Hippocampal formation (tissue), 2 donors: ENCODE measurements at places on chromosomes 6 and 20.

- peak; percentile 3 for DNase-seq
Measured at GRCh38 chr6:159151266-159151855, 17.8 kb upstream of the FNDC1 start.

- no peak for DNase-seq
Measured at GRCh38 chr6:49790341-49790740, 3.3 kb upstream of the PGK2 start.

- DNase-seq, result no peak
Measured at GRCh38 chr6:68108233-68108835, 526.7 kb upstream of the ADGRB3 start.

DNA sequence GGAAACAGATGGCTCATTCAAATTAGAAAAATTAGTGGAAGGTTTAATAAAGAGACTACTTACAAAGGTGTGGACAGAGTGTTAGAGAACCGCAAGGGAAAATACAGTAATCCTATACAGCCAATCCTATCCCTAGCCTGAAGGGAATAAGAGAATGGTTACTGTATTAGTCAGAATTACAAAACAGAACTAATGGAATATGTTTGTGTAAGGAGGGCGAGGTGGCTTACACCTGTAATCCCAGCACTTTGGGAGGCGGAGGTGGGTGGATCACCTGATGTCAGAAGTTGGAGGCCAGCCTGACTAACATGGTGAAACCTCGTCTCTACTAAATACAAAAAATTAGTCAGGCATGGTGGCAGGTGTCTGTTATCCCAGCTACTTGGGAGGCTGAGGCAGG is 16.3 kb upstream of the TRPC4AP start:
- no peak for DNase-seq

DNA sequence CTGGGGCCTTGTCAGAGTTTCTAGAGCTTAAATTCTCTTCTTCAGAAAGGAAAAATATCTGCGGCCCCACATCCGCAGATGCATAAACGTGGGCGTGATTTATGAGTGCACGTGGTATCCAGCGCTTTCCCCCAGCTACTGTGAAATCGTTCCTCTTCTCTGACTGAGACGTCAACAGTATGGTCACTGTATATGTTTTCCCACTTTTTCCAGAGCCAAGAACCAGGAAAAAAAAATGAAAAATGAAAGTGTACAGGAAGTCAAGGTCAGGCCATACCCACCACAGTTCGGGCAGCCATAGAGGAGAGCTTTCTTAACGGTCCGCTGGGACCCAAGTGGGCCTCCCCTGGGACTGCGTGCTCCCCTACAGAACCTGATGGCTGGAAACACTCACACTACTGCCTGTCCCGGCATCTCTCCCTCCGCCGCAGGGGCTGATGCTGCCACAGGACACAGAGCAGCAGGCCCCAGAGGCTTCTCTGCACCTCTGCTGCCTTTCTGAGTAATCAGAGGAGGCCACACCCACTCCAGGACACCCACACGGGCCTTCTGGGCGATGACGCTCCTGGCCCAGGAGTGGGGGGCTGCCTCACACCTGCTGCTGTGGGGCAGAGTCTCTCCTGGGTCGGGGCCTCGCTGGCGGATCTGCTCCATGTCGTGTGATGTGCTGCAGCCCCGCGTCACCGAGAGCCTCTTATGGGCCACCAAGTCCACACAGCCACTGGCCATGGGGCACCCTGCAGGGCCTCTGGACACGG is 16.4 kb upstream of the STX16 start:
- no peak for DNase-seq

- DNase-seq, result no peak
Measured at GRCh38 chr20:4502756-4503155, 219.0 kb upstream of the PRND start.

DNA sequence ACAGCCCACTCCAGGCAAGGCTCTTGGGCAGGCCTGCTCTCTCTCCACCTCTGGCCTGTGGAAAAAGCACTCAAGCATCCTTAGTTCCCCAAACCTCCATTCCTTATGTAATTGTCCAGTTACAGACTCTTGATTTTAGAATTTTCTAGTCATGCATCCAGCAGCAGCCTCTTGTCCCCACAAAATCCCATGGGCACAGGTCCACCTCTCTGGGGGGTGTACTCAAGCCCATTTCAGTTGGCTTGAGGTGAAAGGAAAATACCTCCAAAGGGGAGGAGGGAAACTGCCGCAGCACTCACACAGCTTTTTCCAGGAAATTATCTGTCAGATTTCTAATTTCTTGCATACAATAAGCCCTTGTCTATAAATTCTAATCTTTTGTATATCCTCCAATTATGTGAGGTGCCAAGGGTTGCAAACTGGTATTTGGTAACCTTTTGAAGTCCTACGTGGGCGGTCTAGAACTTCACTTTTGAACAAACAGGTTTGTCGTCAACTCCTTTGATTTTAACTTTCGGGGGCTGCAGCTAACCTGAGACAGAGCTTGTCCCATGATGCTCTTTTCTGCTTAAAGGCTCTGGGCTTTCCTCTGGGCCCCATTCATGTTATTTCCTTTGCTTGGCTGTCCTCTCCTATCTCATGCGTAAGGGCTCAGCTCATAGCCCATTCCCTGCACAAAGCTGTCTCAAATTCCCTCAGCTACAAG is 104.7 kb upstream of the CEP85L start:
- no peak for DNase-seq

DNA sequence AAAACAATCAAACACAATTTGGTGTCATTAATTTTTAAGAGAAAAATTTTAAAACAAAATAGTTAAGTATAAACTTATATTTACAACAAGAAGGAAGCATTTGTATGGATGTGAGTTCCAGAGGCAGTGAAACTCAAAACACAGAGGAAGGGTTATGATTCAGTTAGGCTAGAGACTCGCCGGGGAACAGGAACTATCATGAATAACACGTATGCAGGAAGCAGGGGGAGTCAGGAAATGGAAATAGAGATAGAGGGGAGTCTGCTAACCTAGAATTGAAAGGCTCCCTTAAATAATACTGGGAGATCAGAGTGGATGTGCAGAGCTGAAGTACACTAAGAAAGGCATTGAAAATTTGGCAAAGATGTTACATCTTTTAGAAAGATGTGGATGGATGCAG is 14.2 kb upstream of the HLA-DRB1 start:
- no peak for DNase-seq

DNA sequence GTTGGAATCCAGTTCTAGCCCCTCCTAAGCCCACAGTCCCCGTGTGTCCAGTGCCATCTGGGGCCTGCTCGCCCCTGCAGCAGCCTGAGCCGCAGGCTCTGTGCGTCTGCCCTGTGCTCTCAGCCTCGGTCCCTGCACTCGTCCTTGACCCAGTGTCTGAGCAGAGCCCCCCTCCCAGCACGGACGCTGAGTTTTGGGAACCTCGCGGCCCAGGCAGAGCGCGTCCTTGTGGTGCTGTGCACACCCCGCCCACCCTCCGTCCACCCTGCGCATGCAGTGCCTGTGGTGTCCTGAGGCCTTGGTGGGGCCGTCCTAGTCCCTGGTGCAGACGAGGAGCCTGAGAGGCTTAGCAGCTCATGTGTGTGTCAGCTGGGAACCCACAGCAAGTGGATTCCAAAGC is 31.6 kb downstream of the OSBPL2 start:
- no peak for DNase-seq

GRCh38 chr20:41524980-41525613 is 93.1 kb downstream of the CHD6 start:
- no peak for DNase-seq

DNA sequence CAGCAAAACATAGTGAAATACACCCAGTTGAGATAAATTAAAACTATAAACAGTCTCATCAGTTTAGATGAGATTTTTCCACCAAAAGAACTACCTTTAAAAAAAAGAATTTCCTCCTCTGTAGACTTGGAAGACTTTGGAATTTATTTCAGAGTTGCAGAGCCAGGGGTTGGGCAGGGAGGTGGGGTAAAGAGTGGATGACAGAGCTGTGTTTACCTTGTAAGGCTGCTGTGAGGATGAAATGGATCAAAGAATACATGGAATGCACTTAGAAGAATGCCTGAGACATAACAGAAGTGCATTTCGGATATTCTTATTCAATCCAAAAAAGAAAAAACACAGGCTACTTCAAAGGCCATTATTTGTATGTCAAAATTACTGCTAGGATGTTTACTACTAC is 6.4 kb upstream of the LY86 start:
- no peak for DNase-seq

- DNase-seq, result no peak
Measured at GRCh38 chr6:15569035-15569995, 93.5 kb downstream of the DTNBP1 start.

GRCh38 chr6:106882601-106883518 is 91.7 kb downstream of the CD24 start:
- DNase-seq, result no peak

DNA sequence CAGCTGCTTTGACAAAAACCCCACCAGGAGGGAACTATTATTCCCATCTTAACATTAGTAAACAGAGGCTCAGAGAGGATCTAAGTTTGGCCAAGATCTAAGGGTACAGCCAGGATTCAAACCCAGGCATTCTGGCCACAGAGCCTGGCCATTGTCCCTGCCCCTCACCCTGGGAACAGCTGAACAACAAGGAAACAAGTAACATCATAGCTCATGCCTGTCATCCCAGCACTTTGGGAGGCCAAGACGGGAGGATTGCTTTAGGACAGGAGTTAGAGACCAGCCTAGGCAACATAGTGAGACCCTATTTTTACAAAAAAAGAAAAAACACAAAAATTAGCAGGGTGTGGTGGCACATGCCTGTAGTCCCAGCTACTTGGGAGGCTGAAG is 27.5 kb downstream of the TOX2 start:
- no peak for DNase-seq

DNA sequence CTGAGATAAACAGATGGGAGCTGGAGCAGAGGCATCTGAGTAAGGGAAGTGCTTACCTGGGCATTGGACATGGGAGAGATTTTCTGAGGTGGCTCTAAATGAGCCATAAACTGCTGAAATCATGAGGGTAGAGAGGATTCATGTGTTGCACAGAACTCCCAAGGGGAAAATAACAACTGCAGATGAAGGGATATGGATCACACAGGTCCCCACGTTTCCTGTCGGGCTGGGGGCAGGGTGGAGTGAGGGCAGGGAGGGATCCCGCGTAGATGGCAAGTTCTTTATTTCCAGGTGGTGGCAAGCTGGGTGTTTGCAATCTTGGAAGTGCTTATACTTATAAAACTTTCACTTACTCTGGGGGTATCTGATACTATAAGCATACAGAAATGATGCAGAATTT is 422.6 kb upstream of the FLRT3 start:
- no peak for DNase-seq

- DNase-seq, result no peak
Measured at GRCh38 chr20:37144856-37145404, 34.2 kb upstream of the RPN2 start.

DNA sequence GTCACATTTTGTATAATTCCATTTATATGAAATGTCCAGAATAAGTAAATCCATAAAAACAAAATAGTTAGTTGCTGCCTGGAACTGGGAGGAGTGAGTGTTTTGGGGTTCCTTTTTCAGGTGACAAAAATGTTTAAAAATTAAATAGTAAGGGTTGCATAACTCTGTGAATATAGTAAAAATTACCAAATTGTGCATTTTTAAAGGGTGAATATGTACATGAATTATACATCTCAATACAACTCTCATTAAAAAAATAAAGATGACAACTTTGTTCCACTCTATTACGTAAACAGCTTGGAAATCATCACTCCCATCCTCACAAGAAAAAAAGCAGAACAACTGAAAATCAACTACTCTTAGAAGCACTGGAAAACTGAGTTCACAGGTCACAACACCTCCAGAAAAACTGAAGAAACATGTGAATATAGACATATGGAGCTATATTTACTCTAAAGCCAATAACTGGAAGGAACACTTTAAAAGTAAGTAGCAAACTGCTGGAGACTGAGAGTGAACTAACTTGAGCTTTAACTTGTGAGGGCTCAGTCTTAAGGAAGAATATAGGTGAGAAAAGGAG is 40.0 kb downstream of the RANBP9 start:
- DNase-seq, result no peak
